ENCODE measurements at places on chromosomes 6 and 20.

GRCh38 chr6:32936239-32937152 lies 4.3 kb downstream of the HLA-DMB start:
- DNase-seq: no peak

- no peak for DNase-seq
Measured at GRCh38 chr6:2979819-2980464, 8.6 kb upstream of the SERPINB6 start.

DNA sequence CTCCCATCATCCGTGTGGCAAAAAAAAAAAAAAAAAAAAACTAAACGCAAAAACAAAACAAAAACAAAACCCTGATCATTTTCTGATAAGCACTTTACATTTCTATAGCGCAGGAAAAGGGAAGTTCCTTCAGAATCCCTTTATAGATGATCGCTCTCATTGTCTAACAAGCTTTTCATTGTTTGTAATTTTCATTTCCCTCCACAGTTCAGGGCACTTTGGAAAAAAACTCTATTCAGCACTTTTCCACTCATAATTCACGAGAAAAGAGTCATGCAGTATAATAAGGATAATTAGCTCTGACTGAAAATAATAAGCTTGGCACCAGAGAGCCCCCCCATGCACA lies 89.4 kb upstream of the ATXN1 start:
- DNase-seq: no peak

GRCh38 chr6:36368921-36369865 lies 18.3 kb downstream of the ETV7 start:
- DNase-seq: no peak

DNA sequence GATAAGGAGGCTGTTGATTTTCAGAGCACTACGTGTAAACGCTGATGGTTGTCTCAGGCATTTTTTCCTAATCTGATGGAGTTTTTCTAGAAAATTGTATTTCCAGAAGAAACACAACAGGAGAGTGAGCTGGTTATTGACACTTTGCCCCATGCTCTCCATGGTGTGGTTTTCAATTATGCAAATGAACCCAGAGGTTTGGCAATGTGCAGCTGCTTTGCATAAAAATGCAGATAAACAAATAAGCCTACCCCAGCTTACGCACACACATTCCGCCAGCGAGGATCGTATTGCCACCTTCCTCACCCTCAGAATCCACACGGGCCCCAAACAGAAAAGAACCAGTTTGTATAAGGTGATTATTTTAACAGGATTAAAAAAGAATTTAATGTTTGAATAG lies 45.1 kb upstream of the FRMD1 start:
- no peak for DNase-seq

DNA sequence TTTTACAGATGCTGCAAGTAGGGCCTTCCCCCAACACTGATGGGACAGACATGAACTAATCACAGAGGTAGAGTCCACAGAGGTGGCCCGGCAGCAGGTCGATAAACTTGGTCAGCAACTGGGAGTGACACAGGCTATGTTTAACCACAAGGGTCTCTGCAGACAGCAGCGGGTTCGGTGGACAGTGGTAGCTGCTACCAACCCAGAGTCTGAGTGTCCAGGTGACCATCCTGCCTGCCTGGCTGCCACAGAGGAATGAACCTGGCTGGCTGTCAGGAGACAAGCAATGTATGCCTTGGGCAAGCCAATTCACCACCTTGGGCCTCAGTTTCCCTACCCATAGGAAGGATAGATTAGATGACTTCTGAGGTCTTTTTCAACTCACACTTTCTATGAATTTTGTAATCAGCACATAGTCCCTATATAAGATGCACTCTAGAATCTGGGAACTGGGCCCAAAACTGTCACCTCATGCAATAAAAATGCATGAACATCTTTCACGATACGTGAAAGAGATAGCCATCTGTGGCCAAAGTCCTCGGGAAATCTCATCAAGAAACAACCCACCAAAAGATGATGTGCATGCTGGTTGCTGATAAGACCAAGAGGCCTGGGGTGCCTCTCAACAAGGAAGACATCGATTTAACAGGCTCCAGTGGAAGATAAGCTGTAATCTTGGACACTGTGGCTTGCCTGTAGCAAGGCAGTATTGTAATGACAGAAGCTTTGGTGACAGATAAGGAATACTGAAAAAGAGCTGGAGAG lies 30.5 kb downstream of the MDGA1 start:
- DNase-seq: no peak

GRCh38 chr20:6920991-6921613 lies 153.6 kb downstream of the BMP2 start:
- DNase-seq: no peak

- no peak for DNase-seq
Measured at GRCh38 chr20:50067461-50067860, 45.5 kb downstream of the UBE2V1 start.

DNA sequence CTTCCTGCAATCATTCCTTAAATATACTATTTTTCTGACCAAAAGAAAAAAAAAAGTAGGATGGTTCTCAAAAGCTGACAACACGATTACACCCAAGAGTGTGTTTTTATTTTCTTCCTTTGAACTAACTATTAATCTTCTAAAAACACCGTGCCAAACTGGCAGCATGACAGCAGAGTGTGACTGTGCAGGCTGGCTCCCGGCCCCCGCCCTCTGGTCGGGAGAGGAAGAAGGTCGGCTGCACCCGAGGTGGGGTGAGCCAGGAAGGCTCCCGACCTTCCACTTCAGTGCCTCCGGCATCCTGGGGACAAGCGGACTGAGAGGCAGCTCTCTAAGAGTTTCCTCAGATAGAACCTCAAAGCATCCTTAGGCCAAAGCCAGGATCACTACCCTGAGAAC lies 29.2 kb downstream of the SLC22A23 start:
- no peak for DNase-seq
